ENCODE measurements at places on chromosomes 3 and 15.

GRCh38 chr3:187781001-187781400 lies 35.7 kb upstream of the BCL6 start:
- no peak for DNase-seq

DNA sequence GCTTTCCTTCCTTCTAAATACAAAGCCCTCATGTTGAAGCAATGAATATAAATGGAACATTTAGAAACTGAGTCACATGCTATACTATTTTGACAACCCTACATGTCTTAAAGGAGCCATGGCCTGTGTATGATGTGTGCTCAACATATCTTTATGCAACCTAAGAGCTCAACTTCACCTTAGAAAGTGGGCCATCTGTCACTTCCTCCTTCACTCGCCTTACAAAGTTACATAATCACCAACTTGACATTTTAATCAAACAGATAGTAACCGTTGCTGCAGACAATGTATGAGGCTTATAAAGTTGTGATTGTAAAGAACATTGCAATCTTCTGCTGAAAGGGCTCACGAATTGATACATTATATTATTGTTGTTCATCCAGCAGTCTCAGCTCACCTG lies 163.6 kb downstream of the SERPINI1 start:
- no peak for DNase-seq

DNA sequence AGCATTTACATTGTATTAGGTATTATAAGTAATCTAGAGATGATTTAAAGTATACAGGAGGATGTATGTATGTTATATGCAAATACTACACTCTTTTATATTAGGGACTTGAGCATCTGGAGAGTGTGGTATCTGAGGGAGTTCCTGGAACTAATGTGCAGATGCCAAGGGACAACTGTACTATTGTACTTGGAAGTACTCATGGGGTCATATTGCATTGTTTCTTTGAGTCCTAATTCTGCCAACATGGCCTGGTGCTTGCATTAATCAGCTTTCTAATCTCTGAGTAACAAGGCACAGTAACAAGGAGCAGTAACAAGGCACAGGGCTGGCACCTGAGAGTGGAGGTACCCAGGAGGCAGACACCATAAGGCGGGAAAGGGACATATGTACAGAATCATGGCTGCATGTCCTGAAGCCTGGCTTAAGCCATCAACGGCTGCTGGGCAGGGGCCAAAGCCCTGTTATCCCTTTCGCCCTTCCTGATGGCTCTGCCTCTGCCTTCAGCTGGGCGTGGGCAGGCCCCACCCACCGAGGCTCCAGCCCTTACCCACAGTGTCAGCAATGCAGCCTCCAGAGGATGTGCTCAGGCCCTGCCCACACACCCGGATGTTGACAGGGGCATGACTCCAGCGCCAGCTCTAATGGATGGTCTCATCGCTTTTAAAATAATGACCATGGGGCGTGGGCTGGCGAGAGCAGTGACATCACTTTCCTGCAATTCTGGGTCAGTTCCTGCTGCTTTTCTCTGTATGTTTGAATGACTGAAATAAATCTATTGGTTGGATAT lies 22.9 kb downstream of the CEMIP start:
- no peak for DNase-seq

- DNase-seq: no peak
These were observed 18.1 kb upstream of the VWA5B2 start for GRCh38 chr3:184211297-184211696.

DNA sequence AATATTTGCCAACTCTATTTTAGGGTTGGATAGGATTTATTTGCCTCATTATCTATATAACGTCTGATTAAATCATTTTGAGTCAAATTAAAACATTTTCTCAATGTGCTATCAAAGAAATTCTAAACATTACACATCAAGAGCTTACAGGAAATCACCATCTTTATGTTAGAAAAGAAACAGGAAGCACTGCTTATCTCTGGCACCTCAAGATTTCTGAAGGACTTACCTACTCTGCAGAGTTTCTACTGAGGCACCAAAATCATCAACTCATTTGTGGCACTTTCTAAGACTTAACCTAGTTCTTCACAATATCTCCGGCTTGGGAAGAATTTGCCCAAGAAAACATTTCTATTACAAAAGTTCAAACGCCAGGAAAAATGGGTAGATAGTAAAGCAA lies 181.3 kb upstream of the EOMES start:
- DNase-seq: no peak

- DNase-seq: no peak
These were observed 482.5 kb downstream of the FOXP1 start for GRCh38 chr3:71101014-71101413.

DNA sequence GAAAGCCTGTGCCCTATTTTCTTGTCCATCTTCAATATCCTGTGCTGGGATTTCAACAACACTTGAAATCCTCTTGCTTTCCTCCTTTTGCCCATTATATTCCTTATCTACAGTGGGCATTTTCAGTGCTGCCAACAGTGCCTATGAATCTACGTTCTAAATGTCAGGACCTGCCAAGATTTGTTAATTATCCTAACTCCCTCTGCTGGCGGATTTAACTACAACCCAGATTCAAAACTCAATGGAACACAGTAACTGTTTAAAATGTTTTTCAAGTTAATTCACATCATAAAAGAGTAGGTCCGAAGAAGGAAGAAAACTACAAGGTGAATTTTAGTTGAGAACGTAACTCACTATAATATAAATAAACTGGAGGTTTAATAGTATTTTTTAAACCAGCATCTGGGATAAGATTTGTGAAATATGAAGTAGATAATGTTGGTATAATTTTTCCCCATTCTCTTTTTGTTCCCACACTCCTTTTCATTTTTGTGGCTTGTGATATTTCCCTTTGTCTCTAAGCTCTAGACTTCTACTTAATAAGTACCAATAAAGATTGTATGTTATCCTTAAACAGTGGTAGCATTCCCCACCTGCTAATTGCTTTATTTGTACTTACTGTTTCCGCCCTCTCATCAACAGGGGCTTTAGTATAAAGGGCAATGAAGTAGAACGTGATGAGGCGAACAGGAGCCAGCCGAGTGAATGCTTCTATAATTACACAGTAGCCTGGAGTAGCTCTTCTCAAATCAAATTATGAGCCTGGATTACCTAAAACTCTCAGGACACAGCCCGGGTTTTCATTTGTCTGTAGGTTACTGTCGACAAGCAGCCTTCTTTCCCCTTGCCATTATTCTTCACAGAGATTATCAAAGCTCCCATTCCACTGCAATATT lies 302.5 kb upstream of the ATP11B start:
- no peak for DNase-seq

- DNase-seq: no peak
These were observed 2.2 kb upstream of the INTS14 start for GRCh38 chr15:65612949-65613744.

- no peak for DNase-seq
These were observed at the start of gene TGM5 for GRCh38 chr15:43266834-43267233. TGM5 (minus strand) TSS chr15:43266928; CDS start chr15:43266849, 79 bp downstream.

DNA sequence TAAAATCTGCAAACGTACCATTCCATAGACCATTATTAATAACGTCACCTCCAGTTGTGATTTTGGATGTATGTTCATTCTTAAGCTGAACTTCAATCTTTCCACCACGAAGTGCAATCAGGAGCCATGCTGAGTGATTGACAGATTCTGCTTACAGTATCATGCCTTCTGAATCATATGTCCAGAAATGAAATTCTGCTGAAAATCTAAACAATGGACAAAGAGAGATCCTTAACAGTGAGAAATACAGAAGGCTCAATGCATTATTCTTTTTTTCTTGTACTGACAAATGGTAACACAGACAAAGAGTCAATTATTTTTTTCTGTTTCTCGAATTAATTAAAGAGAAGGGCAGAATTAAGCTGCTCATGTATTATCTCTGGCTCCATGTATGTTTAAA lies 1114.5 kb downstream of the EPHA3 start:
- DNase-seq: no peak

DNA sequence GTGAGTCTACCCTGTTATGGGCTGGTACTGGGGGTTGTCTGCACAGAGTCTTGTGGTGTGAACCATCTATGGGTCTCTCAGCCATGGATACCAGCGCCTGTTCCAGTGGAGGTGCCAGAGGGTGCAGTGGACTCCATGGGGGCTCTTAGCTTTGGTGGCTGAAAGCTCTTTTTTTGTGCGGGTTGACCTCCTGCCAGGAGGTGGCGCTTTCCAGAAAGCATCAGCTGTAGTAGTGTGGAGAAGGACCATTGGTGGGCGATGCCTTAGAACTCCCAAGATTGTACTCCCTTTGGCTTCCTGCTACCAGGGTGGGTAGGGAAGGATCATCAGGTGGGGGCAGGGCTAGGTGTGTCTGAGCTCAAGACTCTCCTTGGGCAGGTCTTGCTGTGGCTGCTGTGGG lies 602.6 kb downstream of the RSL24D1 start:
- peak; percentile 2 for DNase-seq

DNA sequence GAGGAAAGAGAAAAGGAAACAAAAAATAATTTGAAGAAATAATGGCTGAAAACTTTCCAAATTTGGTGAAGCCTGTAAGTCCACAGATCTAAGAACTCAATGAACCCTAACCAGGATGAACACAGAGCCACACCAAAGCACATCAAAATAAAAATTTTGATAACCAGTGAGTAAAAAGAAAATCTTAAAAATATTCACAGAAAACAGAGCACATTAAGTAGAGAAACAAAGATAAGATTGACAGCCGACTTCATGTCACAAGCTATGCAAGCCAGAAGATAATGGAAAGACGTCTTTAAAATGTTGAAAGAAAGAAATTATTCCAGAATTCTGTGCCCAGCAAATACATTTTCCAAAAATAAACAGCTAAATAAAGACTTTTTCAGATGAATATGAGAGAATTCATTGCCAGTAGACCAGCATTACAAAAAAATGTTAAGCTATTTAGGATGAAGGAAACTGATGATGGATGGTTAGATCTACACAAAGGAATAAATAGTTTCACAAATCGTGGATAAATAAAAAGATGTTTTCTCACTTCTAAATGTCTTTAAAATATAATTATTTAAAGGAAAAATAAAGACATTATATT lies 140.2 kb upstream of the SKOR1 start:
- no peak for DNase-seq

DNA sequence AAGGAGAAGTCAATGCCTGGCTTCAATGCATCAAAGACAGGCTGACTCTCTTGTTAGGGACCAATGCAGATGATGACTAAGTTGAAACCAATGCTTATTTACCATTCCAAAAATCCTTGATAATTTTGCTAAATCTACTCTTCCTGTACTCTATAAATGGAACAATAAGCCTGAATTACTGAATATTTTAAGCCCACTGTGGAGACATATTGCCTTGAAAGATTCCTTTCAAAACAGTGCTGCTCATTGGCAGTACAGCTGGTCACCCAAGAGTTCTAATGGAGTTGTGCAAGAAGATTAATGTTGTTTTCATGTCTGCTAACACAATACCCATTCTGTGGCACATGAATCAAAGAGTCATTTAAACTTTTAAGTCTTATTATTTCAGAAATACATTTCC lies 181.0 kb upstream of the CBLB start:
- DNase-seq: no peak

GRCh38 chr15:48992096-48992495 lies 28.4 kb upstream of the SHC4 start:
- DNase-seq: no peak

DNA sequence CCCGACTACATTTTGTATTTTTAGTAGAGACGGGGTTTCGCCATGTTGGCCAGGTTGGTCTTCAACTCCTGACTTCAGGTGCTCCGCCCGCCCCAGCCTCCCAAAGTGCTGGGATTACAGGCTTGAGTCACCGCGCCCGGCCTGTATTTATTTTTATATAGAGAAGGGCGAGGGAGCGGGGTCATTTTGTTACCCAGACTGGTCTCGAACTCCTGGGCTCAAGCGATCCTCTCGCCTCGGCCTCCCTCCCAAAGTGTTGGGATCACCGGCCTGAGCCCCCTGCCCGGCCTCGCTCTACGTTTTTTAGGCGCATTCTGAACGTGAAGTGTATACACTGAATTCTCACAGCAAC lies 514 bp upstream of the PPP4R2 start:
- no peak for DNase-seq

GRCh38 chr15:95565690-95566089 lies 764.8 kb upstream of the NR2F2 start:
- DNase-seq: no peak

DNA sequence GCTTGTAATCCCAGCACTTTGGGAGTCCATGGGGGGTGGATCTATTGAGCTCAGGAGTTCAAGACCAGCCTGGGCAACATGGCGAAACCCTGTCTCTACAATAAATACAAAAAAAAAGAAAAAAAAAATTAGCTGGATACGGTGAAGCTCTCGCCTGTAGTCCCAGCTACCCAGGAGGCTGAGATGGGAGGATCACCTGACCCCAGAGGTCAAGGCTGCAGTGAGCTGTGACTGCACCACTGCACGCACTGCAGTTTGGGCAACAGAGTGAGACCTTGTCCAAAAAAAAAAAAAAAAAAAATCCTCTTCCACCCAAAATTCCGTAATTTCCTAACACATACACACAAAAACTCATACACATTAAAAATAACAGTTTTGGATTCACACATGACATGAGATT lies 2.2 kb downstream of the ANO10 start:
- no peak for DNase-seq

DNA sequence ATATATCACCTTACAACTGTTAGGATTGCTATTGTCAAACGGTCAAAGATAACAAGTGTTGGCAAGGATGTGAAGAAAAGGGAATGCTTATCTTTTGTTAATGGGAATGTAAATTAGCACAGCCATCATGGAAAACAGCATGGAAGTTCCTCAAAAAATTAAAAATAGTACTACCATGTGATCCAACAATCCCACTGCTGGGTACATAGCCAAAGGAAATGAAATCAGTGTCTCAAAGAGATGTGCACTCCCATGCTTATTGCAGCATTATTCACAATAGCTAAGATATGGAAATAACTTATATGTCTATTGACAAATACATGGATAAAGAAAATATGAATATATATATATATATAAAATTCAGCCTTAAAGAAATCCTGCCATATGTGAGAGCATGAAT lies 274.6 kb downstream of the EDEM1 start:
- no peak for DNase-seq

GRCh38 chr3:9902372-9903237 lies at the start of gene IL17RE:
IL17RE (plus strand) TSS chr3:9902848; CDS start chr3:9902933, 85 bp downstream.
- DNase-seq: no peak

DNA sequence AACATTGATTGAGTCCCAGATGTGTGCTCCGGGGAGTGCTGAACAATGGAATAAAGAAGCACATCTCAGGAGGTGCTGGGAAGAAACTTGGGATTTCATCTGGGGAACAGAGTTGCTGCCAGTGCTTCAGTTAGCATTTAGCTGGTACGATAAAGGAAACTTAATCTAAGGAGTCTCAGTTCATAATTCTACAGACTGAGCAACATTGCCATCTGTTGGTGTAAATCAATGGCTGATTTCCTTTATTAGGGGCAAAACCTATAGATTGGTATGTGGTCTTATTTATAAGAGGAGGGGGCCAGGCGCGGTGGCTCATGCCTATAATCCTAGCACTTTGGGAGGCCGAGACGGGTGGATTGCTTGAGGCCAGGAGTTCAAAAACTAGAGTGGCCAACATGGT lies 8.9 kb downstream of the MKRN2OS start:
- no peak for DNase-seq

GRCh38 chr15:52796753-52797520 lies 6.8 kb upstream of the ONECUT1 start:
- no peak for DNase-seq

- no peak for DNase-seq
These were observed 493.1 kb downstream of the FHIT start for GRCh38 chr3:60758171-60758570.

Data from activated CD4-positive, alpha-beta T cell treated with anti-CD3 and anti-CD28 coated beads, Interleukin-10, Interleukin-2, amounts not matched to agents 100 ng/mL and 50 ng/mL, durations not matched to agents 16 hours and 8 hours (primary cell).